ENCODE measurements at places on chromosomes 3 and 15.

DNA sequence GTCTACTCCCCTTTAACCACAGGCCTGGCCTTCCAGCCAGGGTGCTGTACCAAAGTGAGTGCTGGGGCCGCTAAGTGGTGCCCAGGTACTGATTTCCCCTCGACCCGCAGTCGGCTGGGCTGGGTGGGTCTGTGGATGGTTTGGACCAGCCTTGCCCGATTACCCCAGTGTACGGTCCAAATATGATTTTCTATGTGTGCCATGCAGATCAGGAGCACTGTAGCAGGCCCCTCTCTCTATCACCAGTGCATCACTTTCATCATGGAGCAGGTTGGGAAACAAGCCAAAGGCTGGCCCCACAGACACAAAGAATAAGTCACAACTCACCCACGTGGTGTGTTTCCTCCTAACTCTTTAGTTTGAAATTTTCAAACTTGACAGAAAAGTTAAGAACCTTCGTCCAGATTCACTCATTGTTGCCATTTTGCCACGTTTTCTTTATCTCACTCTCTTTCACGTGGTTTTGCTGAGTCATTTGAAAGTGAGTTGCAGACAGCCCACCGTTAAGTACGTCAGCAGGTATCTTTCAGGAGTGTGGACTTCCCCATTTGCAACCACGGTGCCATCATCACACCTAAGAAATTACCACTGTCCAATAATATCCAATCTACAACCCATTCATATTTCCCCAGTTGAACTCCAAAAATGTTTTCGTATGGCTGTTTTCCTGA, 37.0 kb downstream of the ZNF710 start:
- DNase-seq, result peak; percentile 41

DNA sequence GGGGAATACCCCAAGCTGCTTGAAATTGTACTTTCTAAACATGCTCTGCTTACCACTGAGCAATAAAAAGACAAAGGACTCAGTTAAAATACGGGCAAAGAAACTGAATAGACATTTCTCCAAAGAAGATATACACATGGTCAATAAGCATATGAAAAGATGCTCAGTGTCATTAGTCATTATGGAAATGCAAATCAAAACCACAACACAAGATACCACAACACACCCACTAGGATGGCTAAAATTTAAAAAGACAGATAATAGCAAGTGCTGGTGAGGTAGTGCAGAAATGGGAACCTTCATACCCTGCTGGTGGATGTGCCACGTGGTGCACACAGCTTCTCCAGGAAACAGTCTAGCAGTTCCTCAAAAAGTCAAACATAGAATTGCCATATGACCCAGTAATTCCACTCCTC, 21.3 kb downstream of the LRIG1 start:
- DNase-seq, result no peak

- DNase-seq, result no peak
Measured at GRCh38 chr15:66306381-66306780, 13.0 kb downstream of the DIS3L start.

- DNase-seq, result no peak
Measured at GRCh38 chr3:11260460-11260859, 11.7 kb upstream of the ATG7 start.

DNA sequence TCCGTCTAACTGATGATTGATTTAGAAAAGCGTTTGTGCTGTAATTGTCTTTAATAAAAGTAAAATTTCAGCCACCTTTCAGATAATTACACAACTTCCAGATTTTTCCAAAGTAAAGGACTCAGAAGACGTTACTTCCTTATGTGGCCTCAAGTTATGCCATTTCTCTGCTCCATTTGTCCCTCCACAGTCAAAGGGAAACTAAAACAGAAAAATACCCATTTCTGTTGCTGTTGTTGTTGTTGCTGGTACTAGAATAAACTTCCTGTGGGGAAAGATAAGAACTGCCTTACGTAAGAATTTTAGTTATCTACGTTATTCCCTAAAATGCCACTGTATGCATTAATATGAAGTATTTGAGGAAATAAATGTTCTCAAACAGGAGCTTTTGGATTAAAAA, 153.9 kb downstream of the P3H2 start:
- DNase-seq, result no peak

DNA sequence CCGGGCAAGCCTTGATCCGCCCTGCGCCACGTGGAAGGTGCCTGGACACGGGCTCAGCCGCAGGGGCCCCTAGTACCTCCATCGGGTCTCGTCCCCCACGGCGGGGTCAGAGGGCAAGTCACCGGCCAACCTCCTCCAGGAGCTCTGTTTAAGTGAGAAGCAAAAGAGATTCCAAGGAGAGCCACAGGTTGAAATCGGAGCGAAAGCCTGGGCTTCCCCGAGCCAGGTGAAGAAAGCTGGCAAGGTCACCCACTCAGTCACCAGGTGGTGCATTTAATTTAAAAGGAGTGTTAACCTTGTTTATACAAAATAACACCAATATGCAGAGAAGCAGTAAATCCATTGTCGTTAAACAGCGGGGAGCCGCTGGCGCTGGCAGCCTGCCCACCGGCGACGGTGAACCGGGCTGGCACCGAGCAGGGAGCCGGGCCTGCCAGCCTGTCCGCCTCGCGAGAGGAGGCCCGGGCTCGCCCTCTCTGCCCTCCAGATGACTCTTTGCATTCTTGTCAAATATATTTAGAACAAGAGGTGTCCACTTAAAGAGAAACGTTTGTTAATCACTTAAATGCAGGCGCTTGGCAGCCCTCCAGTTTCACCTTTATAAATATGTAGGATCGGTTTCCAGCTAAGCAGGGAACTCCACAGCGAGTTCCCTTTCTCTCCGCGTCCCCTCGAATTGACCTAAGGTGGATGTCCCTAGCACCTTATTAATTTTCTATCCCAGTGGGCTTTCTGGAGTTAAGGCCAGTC, 277.3 kb upstream of the NR2F2 start:
- peak; percentile 85 for DNase-seq

- DNase-seq, result no peak
Measured at GRCh38 chr3:186166036-186166435, 57.1 kb upstream of the ETV5 start.

- peak; percentile 41 for DNase-seq
Measured at GRCh38 chr3:126431103-126431534, 36.4 kb downstream of the CFAP100 start.

- DNase-seq, result no peak
Measured at GRCh38 chr3:151234825-151235224, 31.8 kb upstream of the GPR171 start.

- no peak for DNase-seq
Measured at GRCh38 chr15:34056911-34057310, 17.9 kb upstream of the AVEN start.

GRCh38 chr3:61199843-61200242, 51.4 kb downstream of the FHIT start:
- no peak for DNase-seq

DNA sequence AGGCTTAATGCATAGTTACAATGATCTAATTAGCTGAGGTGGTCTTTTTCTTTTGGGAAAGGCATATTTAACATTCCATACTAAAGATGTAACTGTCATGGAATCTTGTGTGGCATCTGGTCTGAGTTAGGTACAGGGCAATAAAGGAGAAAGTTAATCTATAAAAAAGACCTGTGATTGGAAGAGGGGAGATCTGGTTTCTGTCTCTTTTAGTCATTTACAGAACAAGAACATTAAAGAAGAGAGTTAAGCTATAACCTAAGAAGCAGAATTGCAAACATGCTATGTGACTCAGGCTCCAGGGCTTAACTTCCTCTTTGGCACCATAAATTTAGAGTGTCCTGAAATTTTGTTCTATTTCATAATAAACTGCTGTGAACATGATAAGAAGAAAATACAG, 47.2 kb upstream of the MME start:
- no peak for DNase-seq

- DNase-seq, result no peak
Measured at GRCh38 chr3:42659451-42660130, 6.1 kb downstream of the ZBTB47 start.

- no peak for DNase-seq
Measured at GRCh38 chr3:151903501-151903991, 30.1 kb downstream of the SUCNR1 start.

DNA sequence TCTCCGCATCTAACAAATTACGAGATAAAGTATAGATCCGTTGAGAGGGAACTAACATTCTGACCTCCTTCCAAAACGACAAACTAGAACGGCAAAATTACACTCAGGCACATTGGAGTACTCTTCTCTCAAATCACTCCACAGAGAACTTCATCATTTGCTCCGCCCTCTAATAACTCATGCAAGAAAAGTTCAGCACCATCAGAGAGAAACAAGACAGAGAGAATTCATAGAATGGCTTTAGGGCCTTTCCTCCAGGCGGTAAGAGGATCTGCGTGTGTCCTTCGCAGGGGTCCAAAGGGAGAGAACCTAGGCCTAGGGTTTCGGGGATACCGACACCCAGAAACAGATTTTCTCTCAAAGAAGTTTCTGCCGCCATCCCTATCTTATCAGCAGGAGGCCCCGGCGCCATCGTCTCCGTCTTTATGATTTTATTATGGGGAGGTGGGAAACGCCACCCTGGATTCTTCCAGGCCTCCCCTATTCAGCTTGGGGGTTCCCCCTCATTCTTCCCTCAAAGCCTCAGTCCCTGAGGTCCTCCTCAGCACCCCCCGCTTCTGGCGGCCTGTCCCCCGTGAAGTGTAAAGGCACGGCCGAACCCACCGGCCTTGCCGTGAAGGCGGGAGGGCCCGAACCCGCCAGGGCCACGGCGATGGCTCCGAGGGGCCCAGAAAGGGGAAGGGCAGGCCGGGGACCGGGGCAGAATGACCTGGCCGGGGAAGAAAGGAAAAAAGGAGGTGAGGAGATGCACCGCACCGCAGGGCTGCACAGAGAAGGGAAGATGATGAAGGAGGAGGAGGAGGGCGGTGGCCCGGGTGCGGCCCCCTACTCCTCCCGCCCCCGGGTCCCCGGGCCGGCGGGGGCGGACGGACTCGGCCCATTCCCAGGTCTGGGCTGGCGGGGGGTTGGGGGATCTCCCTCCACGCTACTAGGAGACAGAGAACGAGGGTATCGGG, 768 bp downstream of the UBXN7 start:
- no peak for DNase-seq

- DNase-seq, result no peak
Measured at GRCh38 chr3:187024536-187025226, 94.4 kb downstream of the ST6GAL1 start.

DNA sequence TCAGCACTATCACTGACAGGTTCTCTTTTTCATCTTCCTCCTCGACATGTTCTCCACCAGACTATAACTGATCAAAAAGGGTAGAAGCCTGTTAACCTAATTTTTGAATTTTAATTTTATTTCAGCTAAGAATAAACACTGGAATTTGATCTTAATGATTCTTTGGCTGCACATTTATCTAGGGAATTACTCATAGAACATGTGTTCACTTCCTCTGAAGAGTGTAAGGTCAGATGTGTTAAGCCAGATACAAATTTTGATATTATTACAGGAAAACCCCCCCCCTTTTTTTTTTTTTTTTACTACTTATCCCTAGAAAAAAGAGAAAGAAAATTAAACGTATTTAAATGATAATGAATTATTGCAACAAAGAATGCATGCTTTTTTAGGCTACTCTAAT, 15.0 kb downstream of the DCBLD2 start:
- no peak for DNase-seq

GRCh38 chr15:77384086-77384485, 35.8 kb downstream of the PEAK1 start:
- no peak for DNase-seq

DNA sequence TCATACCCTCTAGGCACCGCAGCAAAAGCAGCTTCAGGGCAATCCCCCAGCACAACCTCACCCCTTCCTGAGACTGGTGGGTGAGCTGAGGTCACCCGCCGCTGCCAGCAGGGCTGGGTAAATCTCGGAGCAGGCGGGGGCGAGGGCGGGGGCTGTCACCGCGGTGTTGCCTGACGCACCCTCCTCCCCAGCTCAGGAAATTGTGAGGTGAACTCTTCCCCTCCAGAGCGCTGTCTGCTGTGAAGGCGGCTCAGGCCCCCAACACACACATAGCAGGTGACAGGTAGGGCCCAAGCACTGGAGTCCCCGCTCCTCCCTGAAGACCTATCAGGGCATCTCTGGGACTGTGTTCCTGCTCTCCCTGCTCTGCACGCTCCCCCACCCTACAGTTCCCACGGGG, 30.2 kb upstream of the FURIN start:
- no peak for DNase-seq

DNA sequence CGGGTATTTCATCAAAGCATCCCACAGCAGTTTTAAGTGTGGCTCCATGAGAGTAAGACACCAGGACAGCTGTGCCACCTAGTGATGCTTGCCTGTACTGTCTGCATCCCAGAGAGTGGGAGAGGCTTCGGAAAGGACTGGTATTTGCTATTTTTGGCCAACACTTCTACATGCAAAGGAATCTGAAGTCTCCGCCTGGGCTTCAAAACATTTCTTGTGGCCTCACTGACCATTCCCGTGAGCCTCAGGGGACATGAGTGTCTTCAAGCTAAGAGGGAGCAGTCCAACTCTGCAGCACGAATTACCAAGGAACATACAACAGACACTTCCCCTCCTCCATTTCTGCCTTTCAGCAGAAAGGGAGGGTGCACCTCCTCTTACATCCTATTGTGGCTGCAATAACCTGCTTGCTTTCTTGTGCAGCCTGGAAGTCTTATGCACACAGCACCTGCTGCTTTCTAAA, 177.5 kb downstream of the RORA start:
- DNase-seq, result peak; percentile 81

DNA sequence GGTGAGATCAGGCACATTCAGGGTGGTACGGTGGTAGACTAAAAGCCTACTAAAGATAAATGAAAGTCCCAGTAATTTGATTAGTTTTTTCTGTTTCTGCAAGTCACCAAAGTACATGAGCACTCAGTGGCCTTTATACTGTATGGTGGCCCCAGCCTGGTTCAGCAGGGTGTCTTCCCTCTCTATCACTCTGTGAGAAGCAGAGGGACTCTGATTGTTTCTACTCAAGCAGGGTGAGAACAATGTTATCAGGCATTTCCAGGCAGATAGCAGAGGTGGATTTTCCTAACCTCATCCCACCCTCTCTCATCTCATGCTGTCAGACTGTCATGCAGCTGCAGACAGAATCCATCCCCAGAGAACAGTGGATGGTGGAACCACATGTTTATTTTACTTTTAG, 71.5 kb upstream of the BFSP2 start:
- DNase-seq, result peak; percentile 67

DNA sequence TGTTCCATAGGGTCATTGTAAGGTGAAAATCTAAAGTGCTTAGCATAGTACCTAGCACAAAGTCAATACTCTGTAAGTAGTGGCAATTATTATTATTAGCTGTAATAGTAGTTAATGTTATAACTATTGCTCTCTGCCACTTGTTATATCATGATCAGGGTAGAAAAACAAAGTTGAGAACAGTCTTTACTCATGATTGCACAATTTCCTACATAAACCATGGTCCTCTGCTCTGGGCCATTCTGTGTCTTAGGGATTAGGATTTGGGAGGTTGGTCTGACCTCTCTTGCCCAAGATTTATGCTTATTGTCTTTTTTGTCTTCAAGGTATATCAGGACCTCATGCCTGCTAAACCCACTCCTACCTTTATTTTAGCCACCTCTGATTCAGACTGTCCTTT, 4.3 kb upstream of the LRRC58 start:
- no peak for DNase-seq

All from endodermal cell (in vitro differentiated cells).